ENCODE measurements at places on chromosomes 7 and 10.

- DNase-seq = no peak
Observed at GRCh38 chr7:134962270-134962780, 24.0 kb upstream of the AGBL3 start.

GRCh38 chr10:74628136-74628535 lies 198.3 kb upstream of the KAT6B start:
- no peak for DNase-seq

- no peak for DNase-seq
Observed at GRCh38 chr7:85469446-85470010, 282.7 kb upstream of the SEMA3D start.

DNA sequence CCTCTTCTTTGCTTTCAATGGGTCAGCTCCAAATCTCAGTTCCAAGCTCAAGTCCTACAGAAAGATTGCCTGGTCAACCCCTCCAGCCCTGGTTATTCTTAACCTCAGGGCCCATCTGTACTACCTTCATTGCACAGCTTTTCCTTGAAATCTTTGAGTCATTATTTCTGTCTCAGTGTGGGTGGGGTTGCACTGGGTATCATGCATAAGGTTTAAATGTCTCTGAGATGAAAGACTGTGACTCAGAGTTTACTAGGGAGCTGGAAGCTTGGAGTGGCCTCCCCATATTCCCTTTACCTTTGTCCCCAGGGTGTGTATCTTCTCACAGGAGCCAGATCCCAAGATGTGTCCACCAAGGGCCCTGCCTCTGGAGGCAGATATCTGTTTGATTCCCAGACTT lies 3.3 kb upstream of the OR6V1 start:
- no peak for DNase-seq

GRCh38 chr7:4683884-4684565 lies 1.9 kb downstream of the FOXK1 start:
- DNase-seq = peak; percentile 73

DNA sequence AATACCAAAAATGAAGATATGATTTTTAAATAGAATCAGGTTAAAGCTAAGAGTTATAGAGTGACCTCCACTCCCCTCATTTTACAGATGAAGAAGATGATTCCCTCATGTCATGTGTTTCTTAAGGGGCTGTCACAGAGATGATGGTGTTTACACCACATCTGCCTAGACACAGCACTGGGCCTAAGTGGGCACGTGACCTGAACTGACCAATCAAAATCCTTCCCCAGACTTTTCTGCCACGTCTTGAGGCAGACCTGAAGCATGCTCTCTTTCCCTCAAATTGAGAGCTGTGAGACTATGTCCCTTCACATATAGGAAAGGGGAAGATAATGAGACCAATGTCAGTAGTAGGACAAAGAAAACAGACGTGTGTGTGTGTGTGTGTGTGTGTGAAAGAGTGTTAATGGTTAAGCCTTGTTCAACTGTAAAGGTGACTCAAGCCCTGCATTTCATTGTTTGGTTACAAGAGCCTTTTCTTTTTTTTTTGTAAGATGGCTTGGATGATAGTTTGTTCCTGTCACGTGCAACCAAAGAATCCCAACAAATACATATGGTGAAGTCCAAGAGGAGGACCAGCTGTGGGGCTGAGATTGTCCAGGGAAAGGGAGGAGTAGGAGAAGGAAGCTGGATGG lies 172.8 kb upstream of the AOAH start:
- no peak for DNase-seq

DNA sequence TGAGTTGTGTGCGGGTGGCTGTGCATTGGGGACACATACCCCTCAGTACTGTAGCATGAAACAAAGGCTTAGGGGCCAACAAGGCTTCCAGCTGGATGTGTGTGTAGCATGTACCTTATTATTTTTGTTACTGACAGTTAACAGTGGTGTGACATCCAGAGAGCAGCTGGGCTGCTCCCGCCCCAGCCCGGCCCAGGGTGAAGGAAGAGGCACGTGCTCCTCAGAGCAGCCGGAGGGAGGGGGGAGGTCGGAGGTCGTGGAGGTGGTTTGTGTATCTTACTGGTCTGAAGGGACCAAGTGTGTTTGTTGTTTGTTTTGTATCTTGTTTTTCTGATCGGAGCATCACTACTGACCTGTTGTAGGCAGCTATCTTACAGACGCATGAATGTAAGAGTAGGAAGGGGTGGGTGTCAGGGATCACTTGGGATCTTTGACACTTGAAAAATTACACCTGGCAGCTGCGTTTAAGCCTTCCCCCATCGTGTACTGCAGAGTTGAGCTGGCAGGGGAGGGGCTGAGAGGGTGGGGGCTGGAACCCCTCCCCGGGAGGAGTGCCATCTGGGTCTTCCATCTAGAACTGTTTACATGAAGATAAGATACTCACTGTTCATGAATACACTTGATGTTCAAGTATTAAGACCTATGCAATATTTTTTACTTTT lies 1.8 kb downstream of the DDIT4 start:
- no peak for DNase-seq

- no peak for DNase-seq
Observed at GRCh38 chr7:95602421-95602820, 6.1 kb upstream of the PDK4 start.

DNA sequence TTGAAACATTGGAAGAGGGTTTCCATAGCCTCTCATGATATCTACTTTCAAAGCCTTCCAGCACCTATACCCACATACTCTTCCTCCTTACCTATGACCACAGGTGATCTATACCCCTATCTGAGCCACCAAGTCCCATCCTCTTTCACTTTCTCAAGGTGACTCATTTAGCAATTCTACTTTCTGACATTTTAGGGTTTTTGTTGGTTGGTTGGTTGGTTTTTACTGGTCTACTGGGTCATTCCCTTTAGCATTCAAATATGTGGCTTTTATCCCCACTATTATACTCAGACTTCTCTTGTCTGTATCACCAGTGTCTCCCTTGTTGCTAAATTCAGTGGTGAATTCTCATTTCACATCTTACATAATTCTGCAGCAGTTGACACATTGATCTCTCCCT lies 130.4 kb upstream of the STEAP4 start:
- no peak for DNase-seq

GRCh38 chr10:76070916-76071315 lies 639.5 kb downstream of the LRMDA start:
- no peak for DNase-seq

DNA sequence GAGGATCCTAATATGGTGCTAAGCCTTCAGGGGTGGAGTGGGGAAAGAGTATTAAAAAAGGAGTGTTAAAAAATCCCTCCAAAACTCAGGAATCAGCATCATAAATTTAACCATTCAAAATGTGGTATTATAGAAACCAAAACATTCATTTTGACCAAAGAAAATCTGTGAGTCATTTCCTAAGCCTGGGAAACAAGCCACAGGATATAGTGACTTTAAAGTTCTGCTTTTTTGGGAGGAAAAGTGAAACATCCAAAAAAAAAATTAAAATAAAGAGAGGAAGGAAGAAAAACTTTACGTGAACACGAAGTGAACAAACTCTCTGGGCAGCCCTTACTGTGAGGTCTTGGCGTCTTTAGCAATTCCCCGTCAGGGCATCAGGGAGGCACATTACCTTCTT lies 74.0 kb upstream of the GSDME start:
- no peak for DNase-seq

GRCh38 chr10:93199191-93199751 lies 125.6 kb downstream of the CYP26A1 start:
- peak; percentile 34 for DNase-seq

DNA sequence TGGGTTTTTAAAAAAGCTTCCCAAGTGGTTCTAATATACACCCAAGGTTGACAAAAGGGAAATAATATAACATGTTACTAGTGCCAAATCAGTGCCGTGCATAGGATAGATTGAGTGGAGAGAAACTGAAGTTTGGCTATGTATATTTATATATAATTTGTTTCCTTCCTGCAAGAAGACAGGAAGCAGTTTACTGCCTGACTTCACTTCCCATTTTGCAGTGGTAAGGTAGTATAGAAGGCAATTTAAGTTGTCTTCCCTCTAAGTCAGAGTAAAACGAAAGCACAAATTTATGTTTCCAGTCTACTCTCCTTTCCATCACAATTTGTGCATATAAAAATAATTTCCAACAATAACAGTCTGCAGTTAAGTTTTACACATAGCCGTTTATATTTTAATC lies 3.4 kb upstream of the HYCC1 start:
- no peak for DNase-seq

- DNase-seq = peak; percentile 73
Observed at GRCh38 chr7:2403718-2404648, 572 bp downstream of the CHST12 start.

DNA sequence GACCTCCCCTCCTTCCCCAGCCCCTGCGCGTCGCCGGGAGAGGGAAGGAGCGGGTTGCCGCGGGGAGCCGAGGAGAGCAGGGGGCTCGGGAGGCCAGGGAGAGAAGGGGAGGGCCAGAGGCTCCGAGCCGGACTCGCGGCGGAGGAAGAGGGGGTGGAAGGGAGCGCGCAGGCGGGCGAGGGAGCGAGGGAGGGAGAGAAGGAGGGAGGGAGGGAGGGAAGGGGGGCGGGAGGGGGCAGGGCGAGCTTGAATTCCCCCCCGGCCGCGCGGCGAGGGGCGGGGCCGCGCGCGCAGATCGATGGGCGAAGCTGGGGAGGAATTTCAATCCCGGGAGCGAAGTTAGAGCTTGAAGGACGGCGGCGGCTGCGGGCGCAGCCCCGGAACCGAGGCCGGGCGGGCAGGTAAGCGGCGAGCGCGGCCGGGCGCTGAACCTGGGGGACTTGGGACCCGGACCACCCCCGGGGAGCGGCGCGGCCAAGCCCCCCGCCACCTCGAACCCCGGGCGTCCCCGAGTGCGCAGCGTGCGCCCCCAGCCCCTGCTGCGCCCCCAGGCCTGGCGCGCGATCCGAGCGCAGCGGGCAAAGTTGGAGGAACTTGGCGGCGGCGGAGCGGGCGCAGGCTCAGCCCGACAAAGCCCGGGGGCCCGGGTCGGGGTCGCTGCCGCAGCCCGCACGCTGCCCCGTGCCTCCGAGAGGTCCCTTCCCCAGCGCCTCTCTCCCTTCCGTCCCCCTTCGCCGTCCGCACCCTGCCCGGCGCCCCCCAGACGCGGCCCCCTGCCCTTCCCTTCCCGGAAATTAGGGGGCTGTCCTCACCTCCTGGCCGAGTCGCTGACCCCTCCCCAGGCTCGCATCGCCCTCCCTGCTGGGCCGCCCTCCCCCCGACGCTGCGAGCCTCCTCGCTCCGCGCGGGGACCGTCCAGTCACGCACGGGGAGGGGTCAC lies at the start of gene ELFN1:
Gene ELFN1, plus strand, starts transcription at position 324 of the 940 bp plus-strand sequence. CDS start 74,320 bp downstream, outside the sequence.
- DNase-seq = no peak

- no peak for DNase-seq
Observed at GRCh38 chr7:26007510-26007909, 144.5 kb upstream of the NFE2L3 start.

DNA sequence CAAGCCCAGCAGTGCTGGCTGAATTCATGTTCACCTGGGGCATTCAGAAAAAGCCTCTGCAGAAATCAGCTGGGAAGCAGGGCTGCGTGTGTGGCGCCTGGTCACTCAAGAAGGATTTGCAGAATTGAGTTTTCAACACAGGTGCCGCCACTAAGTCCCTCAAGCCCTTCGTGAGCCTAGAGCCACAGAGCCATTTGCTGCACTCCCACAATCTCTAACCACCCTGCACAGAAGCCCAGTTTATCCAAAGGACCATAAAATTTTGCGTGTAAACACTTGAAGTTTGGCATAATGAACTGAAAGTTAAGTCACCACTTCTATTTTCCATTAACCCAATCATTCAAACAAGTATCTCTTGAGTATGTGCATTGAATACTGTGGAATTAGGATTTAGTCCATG lies 136.2 kb downstream of the DIP2C start:
- DNase-seq = no peak

DNA sequence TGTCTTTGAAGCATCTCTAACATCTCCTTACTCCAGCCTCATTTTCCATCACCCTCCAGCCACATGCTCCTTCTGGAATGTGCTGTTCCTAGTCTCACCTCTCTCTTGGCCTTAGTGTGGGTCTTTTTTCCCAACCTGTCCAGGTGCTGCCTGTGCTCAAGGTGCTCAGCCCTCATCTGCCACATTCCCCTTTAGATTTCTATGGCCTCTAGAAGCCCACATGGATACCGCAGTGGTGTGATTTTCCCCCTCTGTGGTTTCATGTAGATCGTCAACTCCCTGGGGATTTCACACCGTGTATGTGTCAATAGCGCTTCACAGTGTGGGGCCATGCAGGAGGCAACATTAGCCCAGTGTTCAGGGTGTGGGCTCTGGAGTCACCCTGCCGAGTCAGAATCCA lies 32.5 kb downstream of the BMPER start:
- no peak for DNase-seq

DNA sequence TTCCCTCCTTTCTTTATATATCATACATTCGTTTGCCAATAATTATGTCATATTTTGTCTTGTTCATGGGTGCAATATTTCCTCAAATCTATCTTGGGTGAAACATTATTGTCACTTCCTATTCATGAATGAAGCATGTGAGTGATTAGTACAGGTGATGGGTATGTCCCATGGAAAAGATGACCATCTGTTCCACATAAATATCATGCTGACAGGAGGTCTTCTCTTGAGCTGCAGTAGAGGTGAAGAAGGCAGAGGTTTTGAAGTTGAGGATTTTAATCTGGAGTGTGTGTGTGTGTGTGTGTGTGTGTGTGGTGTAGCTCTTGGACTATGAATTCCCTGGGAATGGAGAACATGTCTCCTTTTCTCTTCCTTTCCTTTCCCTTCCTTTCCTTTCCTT lies 350.5 kb upstream of the CHRM2 start:
- no peak for DNase-seq

DNA sequence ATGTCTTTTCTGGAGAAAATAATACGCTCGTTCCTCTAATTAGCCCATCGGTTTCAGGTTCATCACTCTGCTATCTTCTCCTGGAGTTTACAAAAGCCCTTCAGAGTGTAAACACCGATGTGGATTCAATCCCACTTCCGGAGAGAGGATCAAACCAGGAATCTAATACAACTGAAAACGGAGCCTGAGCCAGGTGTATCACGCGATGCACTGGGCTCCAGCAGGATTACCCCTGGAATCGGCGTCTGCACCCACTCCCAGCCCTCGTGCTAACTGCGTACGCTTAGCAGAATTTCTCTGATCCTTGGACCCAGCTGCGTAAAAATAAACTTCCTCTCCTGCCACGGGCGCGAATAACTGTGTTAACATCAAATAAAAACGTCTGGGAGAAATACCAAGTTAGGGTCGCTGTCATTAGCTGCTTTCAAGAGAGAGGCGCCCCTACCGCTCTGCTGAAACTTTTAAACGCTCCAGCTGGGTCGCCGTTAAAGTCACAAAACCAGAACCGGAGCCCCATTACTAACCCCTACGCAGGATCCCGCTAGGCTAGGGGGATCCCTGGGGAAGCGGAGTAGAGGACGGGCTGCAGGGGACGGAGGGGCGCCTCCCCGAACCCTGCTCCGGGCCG lies 502 bp downstream of the ZNF3 start:
- DNase-seq = no peak

GRCh38 chr10:68235111-68235510 lies 3.2 kb upstream of the ATOH7 start:
- no peak for DNase-seq
